HFFc6 (cell line): ENCODE measurements at places on chromosomes 7 and 10. TPM values are rescaled to one million over a fixed set of nuclear protein-coding genes. Genes with fewer than 3 reads are reported as not detected.

GRCh38 chr7:157281221-157281998 lies 55.4 kb upstream of the DNAJB6 start:
- H3K36me3 ChIP-seq = no peaks in the 10 kb centered on the region
- H3K27ac ChIP-seq = no peak overlapping the region
- H3K4me3 ChIP-seq = no peak overlapping the region
- H3K4me1 ChIP-seq = peaks cover 14% of the 10 kb centered on the region
- DNase-seq = no peak

DNA sequence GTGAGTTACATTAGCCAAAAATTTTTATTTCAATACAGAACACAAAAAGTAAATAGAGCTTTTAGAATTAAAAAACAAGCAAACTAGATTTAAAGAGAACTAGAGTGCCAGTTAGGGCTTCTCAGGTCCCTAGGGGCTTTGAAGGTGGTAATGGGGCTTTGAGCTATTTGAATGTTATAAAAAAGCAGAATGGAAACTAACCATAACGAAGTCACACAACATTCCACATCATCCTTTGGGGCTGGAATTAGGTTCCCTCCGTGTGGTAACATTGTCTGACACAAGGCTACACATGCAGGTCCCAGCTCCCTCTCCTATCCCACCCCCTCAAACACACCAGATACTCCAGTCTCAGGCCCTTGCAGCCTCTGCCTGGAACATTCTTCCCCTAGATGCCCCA lies 15.3 kb downstream of the JAZF1 start:
- DNase-seq = no peak
- peaks cover 18% of the 10 kb centered on the region for H3K36me3 ChIP-seq
- H3K27me3 ChIP-seq = no peaks in the 10 kb centered on the region; the same call in 1 of the 2 replicates
- peak overlapping the region; percentile 48 for H3K4me3 ChIP-seq
- peaks cover 66% of the 10 kb centered on the region for H3K4me1 ChIP-seq
- H3K27ac ChIP-seq = peak overlapping the region; percentile 79

GRCh38 chr10:123357421-123357930 lies 203.3 kb downstream of the BUB3 start:
- DNase-seq = no peak
- no peaks in the 10 kb centered on the region for H3K4me1 ChIP-seq
- H3K36me3 ChIP-seq = peaks cover 8% of the 10 kb centered on the region
- no peak overlapping the region for H3K4me3 ChIP-seq

DNA sequence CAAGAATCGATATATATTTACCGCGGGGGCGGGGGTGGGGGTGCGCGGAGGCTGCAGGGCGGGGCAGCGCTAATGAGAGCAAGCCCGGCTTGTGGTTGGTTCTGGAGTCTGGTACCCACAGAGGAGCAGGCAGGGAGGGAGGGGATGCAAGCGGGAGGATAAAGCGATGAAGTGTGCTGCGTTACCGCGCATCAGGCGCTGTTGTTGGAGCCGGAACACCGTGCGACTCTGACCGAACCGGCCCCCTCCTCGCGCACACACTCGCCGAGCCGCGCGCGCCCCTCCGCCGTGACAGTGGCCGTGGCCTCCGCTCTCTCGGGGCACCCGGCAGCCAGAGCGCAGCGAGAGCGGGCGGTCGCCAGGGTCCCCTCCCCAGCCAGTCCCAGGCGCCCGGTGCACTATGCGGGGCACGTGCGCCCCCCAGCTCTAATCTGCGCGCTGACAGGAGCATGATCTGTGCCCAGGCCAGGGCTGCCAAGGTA lies at the start of gene HECW1:
TSS of gene HECW1 (plus strand) at position 189 of the 482 bp plus-strand sequence. CDS start 131,259 bp downstream, outside the sequence.
- H3K27ac ChIP-seq = peak within 1 kb of the TSS; percentile 3; the same call in 1 of the 2 replicates
- H3K36me3 ChIP-seq = no peaks in the 10 kb centered on the region
- no peak for DNase-seq
- H3K4me3 ChIP-seq = peak within 1 kb of the TSS; percentile 85
- peaks cover 28% of the 10 kb centered on the region for H3K4me1 ChIP-seq
- H3K27me3 ChIP-seq = peaks cover 23% of the 10 kb centered on the region

- no peak for DNase-seq
- no peak overlapping the region for H3K27ac ChIP-seq
- H3K36me3 ChIP-seq = no peaks in the 10 kb centered on the region
- H3K4me1 ChIP-seq = peaks cover 8% of the 10 kb centered on the region
- H3K27me3 ChIP-seq = peaks cover 27% of the 10 kb centered on the region
Observed at GRCh38 chr7:128903621-128904361, 6.7 kb downstream of the KCP start.

DNA sequence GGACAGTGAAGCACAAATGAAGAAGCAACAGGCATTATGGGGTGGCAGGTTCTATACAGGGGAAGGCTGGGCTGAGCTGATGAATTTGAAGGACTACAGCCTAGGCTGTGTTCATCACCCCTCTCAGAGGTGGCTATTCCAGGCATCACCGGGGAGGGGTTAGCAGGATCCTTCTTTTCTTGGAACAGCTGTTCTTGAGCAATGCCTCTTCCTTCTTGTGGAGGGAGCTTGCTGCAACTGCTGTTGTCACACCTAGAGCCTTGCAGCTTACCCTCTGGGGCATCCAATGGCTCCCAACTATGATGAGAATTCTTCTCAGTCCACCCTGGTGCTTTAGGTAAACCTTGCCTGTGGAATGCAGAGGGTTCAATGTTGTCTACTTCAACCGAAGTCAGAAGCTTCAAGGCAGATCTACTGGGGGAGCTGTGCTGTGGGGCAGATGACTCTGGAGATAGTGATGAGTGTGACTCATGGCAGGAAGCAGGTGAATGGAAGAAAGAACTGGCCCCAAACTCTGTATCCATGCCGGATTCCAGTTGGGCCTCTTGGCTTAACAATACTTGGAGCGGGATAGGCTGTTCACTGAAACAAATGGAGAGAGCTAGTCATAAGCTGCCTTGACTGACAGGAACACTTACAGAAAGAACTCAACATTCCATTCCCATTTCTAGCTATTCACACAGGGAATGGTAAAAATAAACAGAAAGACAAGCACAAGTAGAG lies 21.5 kb upstream of the PPP3CB start:
- no peak overlapping the region for H3K4me3 ChIP-seq
- H3K36me3 ChIP-seq = peaks cover 18% of the 10 kb centered on the region; the same call in 1 of the 2 replicates
- H3K27ac ChIP-seq = peak overlapping the region; percentile 15; the same call in 1 of the 2 replicates

- H3K36me3 ChIP-seq = peaks cover 11% of the 10 kb centered on the region
- no peak overlapping the region for H3K4me3 ChIP-seq
- H3K27ac ChIP-seq = no peak overlapping the region
Observed at GRCh38 chr10:103334567-103334966, 16.4 kb downstream of the PCGF6 start.

- DNase-seq = no peak
- no peak overlapping the region for H3K4me3 ChIP-seq
Observed at GRCh38 chr7:158013085-158013668, 574.4 kb downstream of the PTPRN2 start.

DNA sequence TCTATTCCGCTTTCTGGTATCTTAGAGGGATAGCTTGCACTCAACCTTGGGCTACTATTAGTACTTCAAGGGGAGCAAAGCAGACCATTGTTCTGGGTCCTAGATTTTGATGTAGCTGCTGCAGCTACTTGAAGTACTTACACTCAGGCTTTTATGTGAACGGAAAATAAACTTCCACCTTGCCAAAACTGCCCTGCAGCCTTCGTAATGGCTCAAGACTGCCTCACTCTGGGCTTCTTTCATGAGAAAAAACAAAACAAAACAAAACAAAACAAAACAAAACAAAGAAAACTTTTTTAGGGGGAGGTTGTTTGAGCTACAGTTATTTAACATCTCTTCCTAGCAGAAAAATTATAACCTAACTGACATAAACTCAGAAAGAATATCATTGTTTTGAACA lies 19.4 kb upstream of the EPHB6 start:
- no peak overlapping the region for H3K4me3 ChIP-seq
- DNase-seq = no peak
- peaks cover 12% of the 10 kb centered on the region for H3K27me3 ChIP-seq
- H3K4me1 ChIP-seq = no peaks in the 10 kb centered on the region
- no peaks in the 10 kb centered on the region for H3K36me3 ChIP-seq

GRCh38 chr7:36395171-36395894 lies 5.7 kb downstream of the ANLN start:
- no peak for DNase-seq
- H3K4me3 ChIP-seq = no peak overlapping the region
- H3K27ac ChIP-seq = peak overlapping the region; percentile 42; the same call in 1 of the 2 replicates
- peaks cover 63% of the 10 kb centered on the region for H3K36me3 ChIP-seq
- H3K4me1 ChIP-seq = peaks cover 84% of the 10 kb centered on the region

GRCh38 chr7:95632609-95633008 lies 36.3 kb upstream of the PDK4 start:
- no peak overlapping the region for H3K27ac ChIP-seq
- H3K4me3 ChIP-seq = no peak overlapping the region
- DNase-seq = no peak

DNA sequence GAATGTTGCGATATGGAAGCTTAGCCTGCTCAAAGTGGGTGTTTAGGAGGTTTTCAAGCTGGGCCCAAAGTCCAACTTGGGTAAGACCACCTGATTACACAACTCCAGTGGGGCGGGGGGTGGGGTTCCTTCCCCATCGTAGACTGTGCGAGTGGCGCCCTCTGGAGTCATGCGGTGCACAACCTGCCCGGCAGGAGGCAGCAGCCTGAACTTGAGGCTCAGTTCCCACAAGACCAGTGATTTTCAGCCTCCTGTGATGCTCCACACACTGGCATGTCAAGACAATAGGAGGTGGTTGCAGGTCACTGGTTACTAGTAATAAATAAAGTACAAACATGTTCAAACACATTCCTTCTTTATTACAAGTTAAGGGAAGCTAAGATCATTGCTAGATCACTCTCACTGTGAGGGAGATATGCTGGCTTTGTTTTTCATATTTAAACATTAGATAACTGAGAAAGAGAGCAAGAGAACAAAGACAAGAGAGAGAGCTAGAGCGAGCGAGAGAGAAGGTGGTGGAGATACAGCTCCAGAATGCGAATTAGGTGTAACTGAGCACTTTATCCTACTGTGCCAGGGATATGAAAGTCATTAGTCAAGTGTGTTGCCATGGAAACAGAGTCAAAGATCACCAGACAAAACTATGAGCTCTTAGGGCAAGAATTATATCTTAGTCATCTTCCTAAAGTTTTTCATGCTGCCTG lies 97.4 kb upstream of the BMPER start:
- no peaks in the 10 kb centered on the region; the same call in 1 of the 2 replicates for H3K27me3 ChIP-seq
- DNase-seq = peak; percentile 95
- peak overlapping the region; percentile 98 for H3K27ac ChIP-seq
- H3K4me3 ChIP-seq = peak overlapping the region; percentile 45

DNA sequence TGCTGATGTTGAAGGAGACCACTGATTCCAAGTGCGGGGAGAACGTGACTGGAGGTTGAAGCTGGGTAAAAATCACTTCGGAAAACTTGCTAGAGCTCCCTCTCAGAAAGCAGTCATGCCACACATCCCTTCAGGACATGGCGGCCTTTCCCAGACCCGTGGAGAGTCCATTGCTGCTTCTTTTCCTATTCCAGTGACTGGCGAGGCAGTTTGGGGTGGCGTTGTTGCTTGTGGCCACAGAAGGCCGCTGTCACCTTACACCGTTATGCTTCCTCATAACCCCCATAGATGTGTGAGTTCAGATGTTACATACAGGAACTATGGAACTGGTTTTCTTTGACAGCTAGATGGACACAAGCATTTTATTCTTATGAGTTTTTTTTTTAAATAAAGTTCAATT lies 235.6 kb upstream of the POM121L12 start:
- no peaks in the 10 kb centered on the region for H3K36me3 ChIP-seq
- no peaks in the 10 kb centered on the region for H3K4me1 ChIP-seq
- DNase-seq = no peak
- no peaks in the 10 kb centered on the region; the same call in none of the 2 replicates for H3K27me3 ChIP-seq
- H3K27ac ChIP-seq = no peak overlapping the region

DNA sequence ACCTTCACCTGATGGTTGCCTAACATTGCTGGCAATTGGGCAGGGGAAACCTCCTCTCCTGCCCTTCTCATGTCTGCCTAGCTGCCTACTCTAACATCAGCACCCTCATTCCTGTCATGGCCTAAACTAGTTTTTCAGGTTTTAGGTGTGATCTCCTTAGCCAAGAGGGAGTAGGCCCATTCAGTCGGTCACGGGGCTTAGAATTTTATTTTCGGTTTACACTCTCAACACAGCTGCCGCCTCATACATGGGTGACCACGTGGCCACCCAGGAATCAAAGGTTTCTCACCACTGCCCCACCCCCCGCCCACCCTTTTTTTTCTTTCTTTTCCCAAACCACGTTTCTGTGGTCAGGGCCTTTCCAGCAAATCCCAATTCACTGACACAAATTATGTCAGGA lies 97.2 kb downstream of the RALA start:
- no peak for DNase-seq
- no peak overlapping the region for H3K4me3 ChIP-seq
- H3K27me3 ChIP-seq = peaks cover under 1% of the 10 kb centered on the region; the same call in 1 of the 2 replicates
- no peaks in the 10 kb centered on the region for H3K4me1 ChIP-seq
- H3K36me3 ChIP-seq = peaks cover 3% of the 10 kb centered on the region; the same call in 1 of the 2 replicates

DNA sequence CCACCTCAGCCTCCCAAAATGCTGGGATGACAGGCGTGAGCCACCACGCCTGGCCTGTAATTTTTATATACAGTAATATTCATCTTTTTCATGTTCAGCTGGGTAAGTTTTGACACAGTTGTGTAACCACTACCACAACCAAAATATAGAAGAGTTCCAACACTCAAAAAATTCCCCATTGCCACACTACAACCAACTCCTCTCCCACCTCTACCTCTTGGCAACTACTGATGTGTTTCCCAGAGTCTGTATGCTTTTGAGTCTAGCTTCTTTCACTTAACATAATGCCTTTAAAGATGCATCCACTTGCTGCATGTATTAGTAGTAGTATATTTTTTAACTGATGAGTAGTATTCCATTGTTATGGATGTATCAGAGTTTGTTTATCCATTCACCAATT lies 90.7 kb downstream of the SRPK2 start:
- no peak overlapping the region for H3K4me3 ChIP-seq
- H3K27me3 ChIP-seq = no peaks in the 10 kb centered on the region; the same call in 1 of the 2 replicates
- peaks cover 27% of the 10 kb centered on the region for H3K4me1 ChIP-seq
- H3K27ac ChIP-seq = no peak overlapping the region
- no peak for DNase-seq

- H3K36me3 ChIP-seq = no peaks in the 10 kb centered on the region
- no peak overlapping the region for H3K4me3 ChIP-seq
- H3K27ac ChIP-seq = no peak overlapping the region
- peaks cover 34% of the 10 kb centered on the region for H3K27me3 ChIP-seq
- DNase-seq = peak; percentile 18
- peaks cover 24% of the 10 kb centered on the region for H3K4me1 ChIP-seq
Observed at GRCh38 chr10:110803830-110804338, 67.8 kb upstream of the PDCD4 start.

- no peaks in the 10 kb centered on the region for H3K36me3 ChIP-seq
- H3K4me1 ChIP-seq = peaks cover 13% of the 10 kb centered on the region
- H3K27ac ChIP-seq = no peak overlapping the region
- peaks cover 24% of the 10 kb centered on the region for H3K27me3 ChIP-seq
Observed at GRCh38 chr10:116810120-116810500, 39.2 kb upstream of the ENO4 start.

Gene CFAP58
- total RNA-seq = 0.31 to 0.41 TPM (median 0.35 TPM) in 3 replicates

Gene ZSWIM8
- 47.2 to 54.9 TPM (median 53.8 TPM) in 3 replicates for total RNA-seq

Gene GRID2IP
- total RNA-seq = not detected in 3 replicates

Gene SPDYE5
- not detected in 2 replicates for total RNA-seq

Gene NUTM2B
- 0.32 to 0.64 TPM (median 0.41 TPM) in 3 replicates for total RNA-seq

Gene MARVELD1
- 87.3 to 99.1 TPM (median 89.9 TPM) in 3 replicates for total RNA-seq
